ENCODE measurements at places on chromosomes 5 and 9.
A peak's percentile ranks its signal among the peaks of the same experiment; 100 is the strongest.

DNA sequence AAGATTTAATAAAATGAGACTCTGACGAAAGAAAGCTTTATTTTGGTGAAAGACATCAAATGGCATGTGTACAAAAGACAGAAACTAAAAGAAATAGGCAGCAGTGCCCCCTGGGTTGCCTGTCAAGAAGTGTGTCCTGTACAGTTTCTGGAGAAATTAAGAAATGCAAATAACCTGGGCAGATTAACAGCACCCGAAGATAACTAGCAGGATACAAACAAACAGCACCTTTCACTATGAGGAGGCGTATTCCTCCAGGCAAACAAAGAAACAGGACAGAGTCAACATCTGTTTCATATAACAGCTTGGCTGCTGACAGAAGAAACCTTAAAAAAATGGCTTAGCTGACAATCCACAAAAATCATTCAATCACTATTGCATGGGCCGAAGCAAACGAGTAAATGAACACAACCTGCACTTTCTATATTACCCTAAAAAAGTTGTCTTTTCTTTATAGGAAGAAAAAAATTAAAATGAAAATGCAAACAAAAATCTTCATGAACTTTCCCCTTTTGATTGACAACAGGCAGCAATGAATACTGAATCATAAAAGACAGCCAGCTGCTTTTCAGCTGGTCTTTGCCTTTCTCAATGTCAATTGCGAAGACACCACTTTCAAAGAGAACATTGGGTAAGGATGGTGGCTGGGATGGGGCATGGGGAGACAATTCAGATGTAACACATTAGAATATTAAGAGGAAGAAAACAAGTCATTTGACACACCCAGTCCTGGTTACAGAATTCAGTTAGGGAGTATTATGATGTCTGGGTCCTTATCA lies 162.1 kb downstream of the ARL15 start:
- no peak for DNase-seq

- no peak for DNase-seq
Observed at GRCh38 chr5:96839071-96839592, 31.4 kb upstream of the ERAP1 start.

GRCh38 chr9:11946531-11946930 lies 746.7 kb upstream of the TYRP1 start:
- DNase-seq, result no peak

- DNase-seq, result no peak
Observed at GRCh38 chr9:624935-625500, 216.5 kb upstream of the DMRT1 start.

- DNase-seq, result no peak
Observed at GRCh38 chr9:20749496-20750198, 65.6 kb downstream of the FOCAD start.

- DNase-seq, result peak; percentile 54
Observed at GRCh38 chr5:168734620-168735300, 155.6 kb upstream of the PANK3 start.

GRCh38 chr9:110282739-110283081 lies 26.4 kb upstream of the TXN start:
- no peak for DNase-seq

DNA sequence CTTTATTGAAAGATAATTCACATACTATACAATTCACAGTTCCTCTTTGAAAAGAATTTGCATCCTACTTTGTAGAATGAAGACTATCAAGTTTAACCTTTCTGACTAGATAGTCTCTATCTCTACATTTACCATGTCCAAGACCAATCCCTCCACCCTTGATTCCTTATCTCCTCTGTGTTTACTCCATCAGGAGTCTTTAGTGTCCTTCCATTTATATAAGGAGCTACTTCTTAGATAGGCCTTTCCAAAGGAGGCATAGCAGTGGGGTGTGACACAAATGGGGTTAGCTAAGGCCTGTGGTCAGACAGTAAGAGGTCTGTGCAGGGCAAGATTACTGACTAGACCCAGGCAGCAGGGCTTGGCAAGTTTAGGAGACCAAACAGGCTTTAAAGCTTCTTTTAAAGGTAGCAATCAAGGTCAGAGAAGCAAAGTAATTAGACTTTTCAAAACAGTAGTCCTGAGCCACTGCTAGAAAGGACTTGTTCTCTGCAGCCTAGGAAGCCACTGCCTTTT lies 11.1 kb upstream of the DMXL1 start:
- no peak for DNase-seq

- DNase-seq, result no peak
Observed at GRCh38 chr5:149988126-149988525, 12.3 kb downstream of the TIGD6 start.

GRCh38 chr5:160011471-160011870 lies 2.5 kb downstream of the TTC1 start:
- DNase-seq, result no peak

- DNase-seq, result no peak
Observed at GRCh38 chr9:76032038-76032796, 141.7 kb downstream of the PCSK5 start.

DNA sequence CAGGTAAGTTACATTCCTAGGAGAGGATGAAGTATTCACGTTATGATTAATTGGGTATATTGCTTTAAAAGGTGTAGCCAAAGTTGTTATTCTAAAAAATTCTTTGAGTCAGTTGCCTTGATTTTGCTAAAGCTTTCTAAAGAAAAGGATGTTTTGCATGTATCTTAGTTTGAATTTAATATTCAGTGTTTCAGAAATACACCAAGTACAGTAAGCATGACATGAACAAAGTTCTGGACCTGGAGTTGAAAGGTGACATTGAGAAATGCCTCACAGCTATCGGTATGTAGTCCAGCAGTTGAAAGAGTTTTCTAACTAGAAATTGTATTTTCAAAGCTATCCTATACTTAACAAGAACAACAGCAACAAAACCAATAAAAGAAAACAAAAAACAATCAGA lies 14.2 kb downstream of the ANXA1 start:
- no peak for DNase-seq

- no peak for DNase-seq
Observed at GRCh38 chr9:98536542-98537173, 172.1 kb downstream of the GABBR2 start.

- no peak for DNase-seq
Observed at GRCh38 chr9:92550765-92551164, 15.0 kb upstream of the ECM2 start.

- DNase-seq, result no peak
Observed at GRCh38 chr5:2958976-2959375, 207.5 kb upstream of the IRX2 start.

DNA sequence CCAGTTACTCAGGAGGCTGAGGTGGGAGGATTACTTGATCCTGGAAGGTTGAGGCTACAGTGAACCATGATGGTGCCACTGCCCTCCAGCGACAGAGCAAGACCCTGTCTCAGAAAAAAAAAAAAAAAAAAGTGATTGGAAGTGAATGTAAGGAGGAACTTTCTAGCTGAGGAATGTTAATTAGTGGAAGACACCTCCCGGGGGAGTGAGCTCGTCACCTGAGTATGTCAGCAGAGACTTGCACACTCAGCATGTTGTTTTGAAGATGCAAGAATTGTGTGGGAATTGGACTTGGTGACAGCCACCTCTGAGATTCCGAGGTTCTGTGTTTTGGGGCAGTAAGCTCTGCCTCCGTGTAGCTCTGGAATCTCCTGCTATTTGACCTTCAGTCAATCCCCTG lies 3.6 kb downstream of the SYNPO start:
- DNase-seq, result no peak

DNA sequence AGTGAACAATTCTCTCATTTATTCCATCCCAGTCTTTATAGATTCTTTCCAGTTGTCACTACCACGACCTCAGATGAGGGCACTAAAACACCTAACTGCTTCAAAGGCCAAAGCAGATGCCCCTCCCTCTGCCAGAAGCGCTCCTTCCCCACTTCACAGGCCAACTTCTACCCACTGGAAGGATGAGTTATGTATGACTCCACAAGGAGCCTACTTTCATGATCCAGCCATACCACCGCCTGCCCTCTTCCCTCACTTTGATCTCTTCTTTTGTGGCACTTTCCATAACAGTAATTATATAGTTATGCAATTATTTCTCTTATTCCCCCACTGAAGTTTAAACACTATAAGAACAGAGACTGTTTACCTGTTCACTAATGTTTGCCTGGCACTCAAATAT lies 93.7 kb downstream of the HOMER1 start:
- DNase-seq, result no peak

- no peak for DNase-seq
Observed at GRCh38 chr9:113851873-113852272, 24.2 kb upstream of the ZNF618 start.

DNA sequence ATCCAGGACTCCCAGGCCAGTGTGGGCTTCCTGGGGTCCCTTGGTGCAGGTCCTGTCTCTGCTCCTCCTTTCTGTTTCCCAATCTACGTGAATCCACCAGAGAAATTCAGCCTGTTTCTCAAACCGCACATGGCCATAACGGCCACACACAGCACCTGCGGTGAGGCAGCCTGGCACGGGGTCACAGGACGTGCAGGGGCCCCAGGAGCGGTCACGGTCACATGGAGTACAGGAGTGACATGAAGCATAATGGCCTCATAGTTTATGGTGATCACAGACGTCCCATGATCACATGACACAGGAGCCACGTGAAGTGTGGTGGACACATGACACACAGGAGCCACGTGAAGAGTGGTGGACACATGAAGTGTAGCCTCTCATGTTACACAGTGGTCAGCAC lies 248.5 kb upstream of the IRX4 start:
- DNase-seq, result no peak

- DNase-seq, result no peak
Observed at GRCh38 chr5:98780390-98780789, 6.9 kb downstream of the RGMB start.

DNA sequence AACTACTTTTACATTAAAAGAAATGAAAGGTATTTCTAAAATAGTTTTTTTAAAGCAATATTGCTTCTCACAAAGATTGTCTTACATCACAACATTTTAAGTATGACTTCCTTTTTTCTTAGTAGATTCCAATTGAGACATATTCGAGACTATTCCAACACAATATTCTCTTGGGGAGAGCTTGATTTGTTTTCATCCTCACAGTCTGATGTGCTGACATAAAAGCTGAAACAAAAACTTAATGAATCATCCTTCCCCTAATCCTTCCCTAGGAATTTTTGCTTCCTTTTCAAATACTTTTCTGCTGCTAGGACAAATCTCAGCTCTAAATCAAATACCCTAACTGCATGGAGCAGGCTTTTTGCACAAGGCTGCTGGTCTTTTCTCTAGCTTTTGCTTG lies 245.8 kb upstream of the MAP3K1 start:
- DNase-seq, result no peak

DNA sequence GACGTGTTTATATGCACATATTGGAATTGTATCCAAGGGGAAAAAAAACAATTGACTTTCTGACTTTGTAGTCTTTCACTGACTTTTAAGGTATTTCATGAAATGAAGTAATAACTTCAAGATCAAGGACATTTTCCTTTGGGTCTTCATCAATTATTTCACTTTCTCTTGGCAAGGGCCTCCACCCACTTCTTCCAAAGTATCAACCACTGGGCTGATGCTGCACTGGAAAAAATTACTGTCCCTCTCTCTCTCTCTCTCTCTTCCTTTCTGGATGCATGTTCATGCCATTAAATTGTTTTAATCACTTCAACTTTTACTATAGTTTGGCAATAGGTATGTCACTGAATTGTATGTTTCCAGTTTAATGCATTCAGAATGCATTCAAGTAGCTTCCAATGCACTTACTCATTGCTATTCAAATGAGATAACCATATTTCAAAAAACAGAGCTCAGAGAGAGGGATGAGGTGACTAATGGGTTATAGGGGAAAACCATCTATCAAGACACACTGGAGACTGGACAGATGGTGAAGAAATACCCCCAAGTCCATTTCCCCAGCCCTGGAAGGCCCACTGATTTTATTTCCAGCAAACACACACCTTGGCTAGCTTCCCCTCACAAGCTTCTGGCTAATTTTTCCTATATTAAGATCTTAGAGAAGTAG lies 585.3 kb downstream of the EBF1 start:
- no peak for DNase-seq

GRCh38 chr9:93061791-93062763 lies 3.6 kb downstream of the SUSD3 start:
- no peak for DNase-seq

- DNase-seq, result no peak
Observed at GRCh38 chr5:95712347-95712958, 18.7 kb upstream of the RHOBTB3 start.

DNA sequence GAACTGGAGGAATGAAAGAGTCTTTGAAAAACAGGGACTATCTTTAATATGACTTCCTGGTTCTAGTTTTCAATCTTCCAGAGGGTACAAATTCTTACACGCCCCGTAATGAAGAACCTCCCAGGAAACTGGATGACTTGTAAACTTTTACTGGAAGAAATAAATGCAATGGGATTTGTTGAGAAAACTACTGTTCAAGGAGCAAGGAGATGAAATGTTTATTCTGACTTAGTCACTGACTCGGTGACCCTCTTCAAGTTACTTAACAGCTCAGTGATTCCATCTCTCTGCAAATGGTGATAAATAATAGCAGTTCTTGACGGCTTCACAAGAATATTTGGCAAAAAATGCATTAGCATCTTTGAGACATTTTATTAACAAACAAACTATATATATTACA lies 858.6 kb downstream of the PTPRD start:
- DNase-seq, result no peak

GRCh38 chr5:132406144-132406783 lies 36.8 kb downstream of the SLC22A5 start:
- no peak for DNase-seq

DNA sequence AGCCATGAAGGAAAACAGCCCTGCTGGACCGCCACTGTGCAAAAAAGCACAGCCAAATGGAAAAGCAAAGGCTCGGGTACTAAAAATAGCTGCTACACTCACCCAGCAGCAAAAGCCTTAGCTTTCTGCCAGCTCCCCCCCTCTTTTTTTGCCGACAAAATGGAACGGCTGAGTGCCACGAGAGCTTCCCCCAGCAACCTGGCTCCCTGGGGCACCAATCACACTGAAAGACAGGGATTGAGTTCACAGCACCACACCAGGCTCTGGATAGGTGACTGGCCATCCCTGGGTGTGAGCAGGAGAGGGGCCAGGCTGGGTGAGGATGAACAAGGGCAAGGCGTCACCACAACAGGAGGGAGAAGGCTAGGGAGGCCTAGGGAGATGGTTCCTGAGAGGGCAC lies 66.7 kb downstream of the SIL1 start:
- no peak for DNase-seq
